ENCODE measurements at places on chromosomes 2 and 18.

- DNase-seq: no peak
These were observed 441.7 kb upstream of the HNMT start for GRCh38 chr2:137522620-137523011.

DNA sequence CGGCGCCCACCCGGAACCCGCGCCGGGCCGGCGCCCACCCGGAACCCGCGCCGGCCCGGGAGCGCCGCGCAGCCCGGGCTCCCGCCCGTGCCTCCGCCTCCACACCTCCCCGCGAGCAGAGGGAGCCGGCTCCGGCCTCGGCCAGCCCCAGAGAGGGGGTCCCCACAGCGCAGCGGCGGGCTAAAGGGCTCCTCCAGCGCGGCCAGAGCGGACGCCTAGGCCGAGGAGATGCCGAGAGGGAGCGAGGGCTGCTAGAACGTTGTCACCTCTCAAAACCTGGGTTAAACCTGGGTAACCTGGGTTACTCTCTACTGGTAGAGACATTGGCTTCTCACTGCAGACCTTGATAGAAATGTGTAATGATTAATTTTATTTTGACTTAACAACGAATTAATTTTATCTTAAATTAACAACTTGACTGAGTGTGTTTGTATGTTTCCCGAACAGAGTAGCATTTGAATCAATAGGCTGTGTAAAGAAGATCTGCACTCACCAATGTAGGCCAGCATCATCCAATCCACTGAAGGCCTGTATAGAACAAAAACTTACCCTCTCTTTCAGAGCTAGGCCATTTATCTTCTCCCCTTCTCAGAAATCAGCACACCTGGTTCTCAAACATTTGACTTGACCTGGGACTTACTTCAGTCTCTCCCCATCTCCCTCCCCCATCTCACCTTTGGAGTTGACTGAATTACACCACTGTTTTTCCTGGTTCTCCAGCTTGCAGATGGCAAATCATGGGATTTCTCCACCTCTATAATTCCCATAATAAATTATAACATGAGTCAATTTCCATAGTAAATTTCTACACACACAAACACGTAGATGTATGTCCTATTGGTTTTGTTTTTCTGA is 242.7 kb downstream of the ASXL3 start:
- no peak for DNase-seq

- DNase-seq: no peak
These were observed 76.6 kb downstream of the LRRC30 start for GRCh38 chr18:7307526-7307925.

GRCh38 chr2:160918906-160919503 is 241.2 kb upstream of the TANK start:
- DNase-seq: peak; percentile 10

DNA sequence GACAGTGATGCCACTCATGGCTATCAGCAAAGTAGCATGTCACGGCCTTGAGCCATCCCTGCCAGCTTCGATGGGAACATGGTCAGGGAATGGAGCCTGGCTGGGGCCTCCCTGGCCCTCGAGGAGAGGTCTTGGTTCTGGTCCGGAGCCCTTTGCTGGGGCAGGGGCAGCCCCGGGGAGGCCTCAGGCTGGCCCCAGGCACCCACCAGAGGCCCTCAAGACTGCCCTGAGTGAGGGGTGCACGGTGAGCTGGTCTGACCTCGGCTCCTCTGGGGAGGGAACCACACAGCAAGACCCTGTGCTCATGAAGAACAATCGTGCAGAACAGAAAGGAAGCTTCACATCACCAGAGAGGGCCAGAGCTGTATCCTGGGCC is 75.2 kb upstream of the OTOS start:
- DNase-seq: no peak

DNA sequence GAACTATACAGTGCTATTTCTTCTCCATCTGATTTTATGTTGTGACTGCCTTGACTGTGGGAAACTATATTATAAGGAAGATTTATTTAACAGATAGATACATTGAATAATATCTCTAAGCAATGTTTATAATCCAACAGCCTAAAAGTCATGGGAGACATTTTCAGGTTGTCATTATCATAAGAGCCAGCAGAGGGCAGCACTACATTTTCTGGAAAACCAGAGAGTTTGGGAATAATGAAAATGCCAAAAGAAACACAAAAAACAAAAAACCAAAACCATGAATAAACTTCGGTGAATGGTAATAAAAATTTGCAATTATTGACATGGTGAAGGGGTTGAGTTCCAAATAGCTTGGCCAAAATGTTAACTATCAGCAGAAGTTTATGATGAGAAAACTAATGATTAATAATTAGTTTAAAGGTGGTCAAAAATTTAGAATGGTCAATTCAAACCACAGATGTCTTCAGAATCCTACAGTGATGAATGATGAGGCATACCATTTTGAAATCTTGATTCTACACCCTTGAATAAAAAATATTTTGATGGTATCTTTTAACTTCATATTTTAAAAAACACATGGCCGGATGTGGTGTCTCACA is 4.7 kb downstream of the EEF1B2 start:
- no peak for DNase-seq

DNA sequence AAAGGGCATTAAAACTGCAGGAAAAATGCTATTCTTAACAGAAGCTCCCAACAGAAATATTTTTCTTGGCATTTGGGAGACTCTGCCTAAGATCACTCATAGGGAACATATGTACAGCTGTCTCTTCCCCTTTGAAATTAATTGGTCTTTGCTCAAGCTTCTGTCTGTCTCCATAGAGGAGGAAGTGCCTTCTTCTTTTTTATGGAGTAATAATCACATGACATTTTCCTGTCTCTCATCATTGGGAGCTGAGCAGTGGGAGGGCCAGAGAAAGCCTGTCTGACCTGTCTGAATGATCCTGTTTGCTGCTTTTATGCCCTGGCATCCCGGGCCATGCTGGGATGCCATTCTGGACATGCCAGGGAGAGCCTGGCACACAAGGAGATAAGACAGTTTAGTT is 145.6 kb downstream of the AQP4 start:
- DNase-seq: no peak

GRCh38 chr2:46601328-46601963 is 122.1 kb downstream of the TMEM247 start:
- DNase-seq: no peak

DNA sequence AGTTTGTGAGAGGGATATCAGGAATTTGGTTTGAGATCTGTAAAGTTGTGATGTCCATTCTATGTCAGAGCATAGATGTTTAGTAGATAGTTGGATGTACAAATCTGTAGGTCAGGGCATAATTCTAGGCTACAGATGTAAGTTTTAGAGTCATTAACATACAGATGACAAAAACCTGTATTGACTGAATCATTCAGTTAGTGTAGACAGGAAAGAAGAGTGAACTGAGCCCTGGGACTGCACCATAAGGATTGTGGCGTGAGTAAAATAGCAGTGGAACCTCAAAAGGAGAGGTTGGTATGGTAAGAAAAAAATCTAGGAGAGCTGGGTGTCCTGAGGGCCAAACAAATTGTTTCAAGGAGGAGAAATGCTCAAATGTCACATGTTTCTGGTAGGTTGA is 73.1 kb upstream of the RPRM start:
- DNase-seq: no peak

- DNase-seq: no peak
These were observed 72.6 kb upstream of the SMAD7 start for GRCh38 chr18:49023271-49023937.

DNA sequence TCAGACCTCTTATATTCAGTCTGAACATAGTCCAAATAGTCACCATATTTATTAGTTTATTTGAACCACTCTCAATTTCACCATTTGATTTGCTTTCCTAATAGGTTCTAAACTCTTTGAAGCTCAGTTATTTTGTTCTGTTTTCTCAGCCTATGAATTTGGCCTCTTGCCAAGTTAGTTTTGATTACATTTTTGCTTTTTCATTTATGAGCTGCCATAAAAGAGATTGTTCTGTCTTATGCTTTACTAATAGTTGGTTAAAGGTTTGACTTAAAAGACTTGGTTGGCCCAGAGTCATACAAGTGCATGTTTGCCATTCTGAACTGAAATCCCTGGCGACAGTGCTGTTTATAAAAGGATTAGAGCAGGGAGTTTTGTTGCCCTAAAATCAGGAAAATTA is 85.9 kb upstream of the RANBP2 start:
- DNase-seq: no peak

DNA sequence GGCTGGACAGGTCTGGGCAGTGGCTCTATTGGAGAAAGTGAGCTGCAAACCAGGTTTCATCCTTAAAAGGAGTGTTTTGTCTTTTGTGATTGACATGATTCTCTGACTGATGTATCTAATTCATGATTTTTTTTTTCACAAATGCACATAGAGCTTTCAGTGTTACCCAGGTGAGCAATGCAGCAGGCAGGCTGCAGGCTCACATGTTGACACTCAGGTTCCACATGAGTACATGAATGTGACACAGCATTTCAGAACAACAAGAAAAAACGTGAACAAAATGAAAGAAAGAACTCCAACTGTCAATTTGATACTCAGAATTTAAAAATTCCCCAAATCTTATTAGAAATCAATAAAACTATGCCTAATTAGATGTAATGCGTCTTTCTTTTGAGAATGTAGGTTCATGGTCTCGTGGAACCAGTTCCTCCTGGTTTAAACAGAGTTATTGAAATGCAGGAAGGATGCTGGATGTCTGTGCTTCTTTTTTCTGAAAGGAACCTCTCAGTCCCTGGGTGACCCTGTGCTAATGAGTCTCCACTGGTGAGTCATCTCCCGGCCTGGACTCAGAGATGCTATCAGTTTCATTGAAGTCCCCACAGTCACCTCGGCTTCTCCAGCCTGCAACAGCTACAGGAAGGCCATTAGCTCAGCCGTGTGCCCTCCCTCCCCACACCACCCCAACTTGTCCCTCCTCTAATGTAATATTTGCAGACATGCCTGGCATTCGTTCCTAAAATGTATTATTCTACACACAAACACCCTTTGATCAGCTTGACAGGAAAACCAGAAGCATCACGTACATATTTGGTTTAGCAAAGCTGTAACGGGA is 430.4 kb downstream of the LPIN1 start:
- DNase-seq: no peak

DNA sequence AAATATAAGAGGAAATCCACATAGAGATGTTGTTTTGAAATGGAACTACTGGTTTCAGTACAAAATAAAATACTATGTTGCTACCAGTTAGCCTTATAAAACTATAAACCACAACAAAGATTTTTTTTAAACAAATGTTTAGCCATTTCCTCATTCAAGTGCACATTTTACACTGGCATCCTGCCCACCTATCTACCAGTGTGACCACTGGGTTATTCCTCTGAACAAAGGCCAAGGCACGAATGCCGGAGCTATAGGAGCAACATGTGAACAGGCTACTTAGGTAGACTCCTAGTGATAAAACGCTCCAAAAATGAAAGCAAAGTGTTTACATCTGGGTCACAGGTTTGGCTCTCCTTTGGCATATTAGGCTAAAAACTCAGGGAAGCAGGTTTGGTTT is 31.8 kb upstream of the SULT1C4 start:
- DNase-seq: no peak

GRCh38 chr2:153495725-153496124 is 17.2 kb upstream of the RPRM start:
- DNase-seq: no peak

- DNase-seq: no peak
These were observed 156.7 kb downstream of the RNF144A start for GRCh38 chr2:7073901-7074300.

- no peak for DNase-seq
These were observed 3.8 kb upstream of the CDKL4 start for GRCh38 chr2:39247512-39248043.

GRCh38 chr2:42087857-42088195 is 40.0 kb downstream of the PKDCC start:
- no peak for DNase-seq

GRCh38 chr18:48412339-48412929 is 3.3 kb upstream of the ZBTB7C start:
- DNase-seq: no peak

DNA sequence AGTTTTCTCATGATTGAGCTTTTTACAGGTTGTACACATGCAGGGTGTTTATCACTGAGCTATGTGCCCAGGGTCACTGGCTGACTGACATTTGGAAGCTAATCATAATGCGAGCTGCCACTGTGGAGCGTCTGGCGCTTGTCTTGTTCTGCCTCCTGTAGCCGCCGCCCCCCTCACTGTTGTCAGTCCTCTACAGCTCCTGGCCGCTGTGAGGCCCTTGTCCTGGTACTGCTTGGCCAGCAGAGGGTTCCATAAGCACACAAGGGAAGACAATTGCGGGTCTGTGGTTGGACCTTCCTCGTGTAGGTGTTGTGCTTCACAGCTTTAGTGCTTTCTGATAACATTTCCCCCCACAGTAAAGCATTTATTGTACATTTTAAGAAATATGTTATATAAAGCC is 105.6 kb upstream of the LDLRAD4 start:
- DNase-seq: no peak

GRCh38 chr2:171159372-171160118 is 1.1 kb downstream of the TLK1 start:
- peak; percentile 24 for DNase-seq

- DNase-seq: no peak
These were observed 293.1 kb downstream of the SLC8A1 start for GRCh38 chr2:40158781-40159180.

GRCh38 chr18:21439431-21439846 is 161.1 kb downstream of the ESCO1 start:
- DNase-seq: no peak

Measured in stimulated activated CD8-positive, alpha-beta memory T cell treated with anti-CD3 and anti-CD28 coated beads, Interleukin-2, amount 100 ng/mL, for 48 hours (primary cell).